Omental fat pad (tissue), 4 donors: ENCODE measurements at places on chromosomes 11 and 22. TPM values are rescaled to one million over a fixed set of nuclear protein-coding genes. Genes with fewer than 3 reads are reported as not detected.

GRCh38 chr11:69643646-69644045, 2.7 kb downstream of the CCND1 start:
- no peak for DNase-seq

GRCh38 chr11:46003572-46003971, 81.1 kb downstream of the LARGE2 start:
- no peak for DNase-seq

DNA sequence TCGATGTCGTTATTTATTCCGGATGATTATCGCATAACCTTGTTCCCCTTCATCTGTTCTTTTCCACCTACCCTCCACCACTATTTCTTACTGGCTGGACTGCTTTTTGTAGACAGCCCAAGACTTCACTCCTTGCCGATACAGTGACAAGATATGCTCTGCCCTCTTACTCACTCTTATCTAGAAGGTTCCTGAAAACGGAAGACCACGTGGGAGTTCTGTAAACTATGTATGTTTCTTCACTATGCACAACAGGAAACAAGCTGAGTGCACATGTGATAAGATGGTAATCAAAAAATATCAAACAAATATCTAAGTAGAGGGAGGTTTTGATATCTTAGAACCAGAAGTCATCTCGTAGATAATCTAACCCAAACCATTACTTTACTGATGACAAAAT, 122.9 kb upstream of the ARHGAP20 start:
- no peak for DNase-seq

GRCh38 chr11:57562596-57562995, 4.9 kb downstream of the UBE2L6 start:
- DNase-seq: no peak

- DNase-seq: no peak
Observed at GRCh38 chr11:55661901-55662300, at the start of gene OR4C6. Gene OR4C6 (plus strand): TSS chr11:55662201. CDS start chr11:55665167, 2,966 bp downstream.

The SYT13 gene
- not detected for total RNA-seq

The CCND1 gene
- 72.3 TPM for total RNA-seq
